ENCODE measurements at places on chromosomes 7 and 10.

GRCh38 chr7:27237735-27238334 is 4.8 kb upstream of the EVX1 start:
- no peaks in the 10 kb centered on the region for H3K36me3 ChIP-seq
- no peaks in the 10 kb centered on the region for H3K4me1 ChIP-seq
- H3K27ac ChIP-seq, result no peak overlapping the region
- no peak for DNase-seq

DNA sequence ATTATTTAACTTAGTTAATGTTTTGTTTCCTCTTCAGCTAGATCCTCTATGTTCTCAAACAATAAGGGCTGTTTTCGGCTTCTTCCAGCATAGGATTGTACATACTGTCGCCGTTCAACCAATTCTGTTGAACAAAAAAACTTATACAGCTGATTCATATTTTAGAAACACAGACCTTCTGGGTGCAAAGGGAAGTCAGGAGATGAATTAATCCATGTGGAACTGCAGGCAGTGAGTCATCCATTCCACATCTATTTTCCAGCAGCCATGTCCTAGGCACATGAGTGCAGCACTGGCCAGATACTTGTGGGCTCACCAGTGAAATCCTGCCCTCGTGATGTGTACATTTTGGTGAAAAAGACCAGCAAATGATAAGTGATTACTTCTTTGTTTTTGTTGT is 163.2 kb downstream of the JAZF1 start:
- no peaks in the 10 kb centered on the region for H3K36me3 ChIP-seq
- no peaks in the 10 kb centered on the region for H3K27me3 ChIP-seq
- H3K27ac ChIP-seq, result no peak overlapping the region
- H3K4me1 ChIP-seq, result no peaks in the 10 kb centered on the region

DNA sequence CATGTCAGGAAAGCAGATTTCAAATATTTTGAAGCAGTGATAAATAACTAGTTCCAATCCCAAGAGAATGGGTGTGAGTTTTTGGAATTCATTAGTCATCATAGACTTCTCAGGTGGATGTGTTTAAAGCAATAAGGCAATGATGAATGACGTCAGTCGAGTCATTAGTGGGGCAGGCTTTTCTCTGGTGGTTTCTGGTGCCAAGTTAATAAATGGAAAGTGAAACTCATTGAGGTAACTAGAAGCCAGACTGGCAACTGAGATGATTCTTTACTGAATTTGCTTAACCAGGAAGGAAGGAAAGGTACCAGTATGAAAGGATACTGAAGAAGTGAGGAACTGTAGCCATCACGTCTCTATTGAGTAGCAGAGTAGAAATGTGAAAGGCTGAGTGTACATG is 311.0 kb downstream of the GPAM start:
- H3K27me3 ChIP-seq, result no peaks in the 10 kb centered on the region
- H3K4me1 ChIP-seq, result no peaks in the 10 kb centered on the region
- DNase-seq, result no peak
- H3K4me3 ChIP-seq, result no peak overlapping the region

DNA sequence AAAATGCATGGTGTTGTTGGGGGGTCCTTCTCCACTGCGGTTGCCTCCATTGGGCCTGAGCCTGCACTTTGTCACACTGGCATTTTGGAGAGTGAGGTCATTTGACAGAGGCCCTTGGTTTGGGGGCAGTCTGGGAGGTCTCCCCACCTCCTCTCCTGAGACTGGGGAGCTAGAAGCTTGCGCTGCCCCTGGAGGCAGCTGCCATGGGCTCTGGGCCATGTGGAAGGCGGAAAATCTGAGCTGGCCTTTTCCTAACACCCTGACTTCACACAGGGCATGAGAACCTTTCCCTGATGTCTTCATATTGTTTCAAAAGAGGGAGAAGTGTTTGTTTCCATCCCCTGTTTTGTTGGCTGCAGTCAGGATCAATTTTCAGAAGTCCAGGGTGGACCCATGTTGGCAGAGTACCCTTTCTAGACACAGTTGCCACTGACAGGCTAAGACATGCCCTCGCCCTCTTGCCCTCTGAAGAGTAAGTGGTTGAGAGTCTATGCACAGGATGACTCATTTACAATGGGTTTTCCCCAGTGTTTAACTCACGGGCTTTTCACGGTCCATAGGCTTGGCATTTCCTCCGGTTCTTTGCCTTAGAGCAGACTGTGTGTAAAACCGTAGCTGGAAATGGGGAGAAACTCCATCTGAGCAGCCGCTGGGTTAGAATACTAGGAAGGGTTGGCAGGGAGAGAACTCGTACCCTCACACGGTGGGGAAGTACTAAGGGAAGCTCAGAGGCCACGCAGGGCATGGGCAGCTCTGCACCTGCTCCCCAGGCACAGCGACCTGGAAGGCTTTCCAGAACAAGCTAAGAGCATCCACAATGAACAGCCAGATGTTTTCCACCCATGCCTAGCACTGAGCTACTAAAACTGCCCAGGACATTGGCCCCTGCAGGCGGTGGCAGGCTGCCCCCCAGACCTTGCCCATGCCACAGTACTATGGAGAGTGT is 655.0 kb downstream of the SDK1 start:
- no peak overlapping the region for H3K4me3 ChIP-seq
- no peaks in the 10 kb centered on the region for H3K36me3 ChIP-seq
- no peak for DNase-seq

DNA sequence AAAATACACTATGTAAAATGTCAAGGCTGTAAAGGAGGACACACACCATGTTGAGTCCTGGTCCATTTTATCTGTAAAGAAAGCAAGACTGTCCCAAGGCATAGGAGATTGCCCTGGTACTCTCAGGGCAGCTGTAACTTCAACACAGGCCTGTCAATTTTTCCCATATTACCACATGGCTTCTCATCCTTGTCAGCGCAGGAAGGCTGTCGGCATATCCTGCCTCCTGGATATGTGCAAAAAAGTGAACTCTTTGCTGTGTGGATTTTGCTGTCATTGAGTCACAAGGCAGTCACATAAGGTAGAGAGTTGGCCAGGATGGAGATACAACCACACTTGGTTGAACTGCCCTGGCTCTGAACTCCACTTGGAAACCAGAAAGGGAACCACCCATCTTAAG is 8.7 kb downstream of the DUSP5 start:
- H3K4me3 ChIP-seq, result no peak overlapping the region
- no peak for DNase-seq
- no peaks in the 10 kb centered on the region for H3K36me3 ChIP-seq
- H3K27ac ChIP-seq, result no peak overlapping the region

DNA sequence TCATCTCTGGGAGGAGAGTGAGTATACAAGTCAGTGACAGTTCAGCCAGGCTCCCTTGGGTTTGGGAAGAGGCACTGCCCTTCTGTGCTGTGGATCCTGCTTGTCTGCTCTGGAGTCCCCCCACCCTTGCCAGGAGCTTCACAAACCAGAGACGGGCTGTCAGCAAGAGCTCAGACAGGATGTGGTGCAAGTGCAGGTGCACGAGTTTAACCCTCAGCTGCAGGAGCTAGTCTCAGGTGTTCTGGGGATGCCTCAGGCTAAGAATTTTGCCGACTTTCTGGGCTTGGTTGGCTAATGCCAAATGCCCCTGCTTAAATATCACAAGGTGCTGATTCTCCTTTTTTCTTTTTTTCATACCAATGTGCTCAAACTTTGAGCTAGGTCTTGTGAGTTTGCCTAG is 22.3 kb downstream of the ZNF783 start:
- no peaks in the 10 kb centered on the region for H3K27me3 ChIP-seq
- peak overlapping the region; percentile 62 for H3K27ac ChIP-seq
- H3K36me3 ChIP-seq, result peaks cover 24% of the 10 kb centered on the region
- H3K4me1 ChIP-seq, result peaks cover 36% of the 10 kb centered on the region
- peak; percentile 71 for DNase-seq
- H3K4me3 ChIP-seq, result peak overlapping the region; percentile 80

DNA sequence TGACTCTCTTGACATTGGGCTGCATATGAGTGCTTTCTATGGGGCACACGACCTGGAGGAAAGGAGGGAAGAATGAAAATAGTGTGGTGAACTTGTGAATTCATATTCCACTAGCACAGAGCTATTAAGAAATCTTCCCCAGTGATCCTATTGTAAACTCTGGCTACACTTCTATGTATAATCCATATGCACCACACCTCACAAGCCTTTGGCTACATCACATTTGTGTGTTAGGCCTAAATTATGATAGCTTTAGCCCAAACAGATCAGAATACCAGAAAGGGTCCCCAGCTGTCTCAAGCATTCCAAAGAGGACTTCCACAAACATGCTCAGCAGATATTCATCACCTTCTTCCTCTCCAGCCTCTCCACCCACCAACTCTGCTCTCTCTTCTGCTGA is 9.7 kb upstream of the IFIT1B start:
- H3K36me3 ChIP-seq, result no peaks in the 10 kb centered on the region
- no peak for DNase-seq
- H3K4me1 ChIP-seq, result peaks cover 7% of the 10 kb centered on the region
- H3K27ac ChIP-seq, result no peak overlapping the region
- H3K4me3 ChIP-seq, result no peak overlapping the region
- no peaks in the 10 kb centered on the region for H3K27me3 ChIP-seq

GRCh38 chr10:14731875-14732512 is 42.7 kb downstream of the FAM107B start:
- no peak overlapping the region for H3K4me3 ChIP-seq
- H3K27ac ChIP-seq, result no peak overlapping the region
- no peaks in the 10 kb centered on the region for H3K27me3 ChIP-seq
- no peak for DNase-seq

DNA sequence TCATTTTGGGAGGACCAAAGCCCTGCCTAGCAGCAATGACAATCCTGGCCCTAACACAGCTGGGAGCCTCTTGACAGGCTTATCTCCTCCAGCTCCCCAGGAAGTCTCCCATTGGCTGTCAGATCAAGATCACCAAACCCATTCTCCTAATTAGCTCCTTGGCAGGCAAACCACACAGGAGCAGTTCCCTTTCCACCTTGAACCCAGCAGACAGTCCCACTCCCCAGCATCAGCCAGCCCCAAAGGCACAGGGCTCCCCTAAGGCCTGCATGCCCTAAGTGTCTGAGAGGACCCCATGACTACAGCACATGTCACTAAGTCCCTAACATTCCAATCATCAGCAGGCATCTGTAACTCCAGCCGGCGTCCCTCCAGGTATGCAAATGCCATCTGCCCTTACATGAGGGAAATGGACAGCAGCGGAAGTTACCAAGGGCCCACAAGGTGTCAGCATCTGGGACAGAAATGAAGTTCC is 348.5 kb downstream of the KCNMA1 start:
- no peak for DNase-seq
- no peaks in the 10 kb centered on the region for H3K27me3 ChIP-seq
- H3K4me3 ChIP-seq, result no peak overlapping the region

DNA sequence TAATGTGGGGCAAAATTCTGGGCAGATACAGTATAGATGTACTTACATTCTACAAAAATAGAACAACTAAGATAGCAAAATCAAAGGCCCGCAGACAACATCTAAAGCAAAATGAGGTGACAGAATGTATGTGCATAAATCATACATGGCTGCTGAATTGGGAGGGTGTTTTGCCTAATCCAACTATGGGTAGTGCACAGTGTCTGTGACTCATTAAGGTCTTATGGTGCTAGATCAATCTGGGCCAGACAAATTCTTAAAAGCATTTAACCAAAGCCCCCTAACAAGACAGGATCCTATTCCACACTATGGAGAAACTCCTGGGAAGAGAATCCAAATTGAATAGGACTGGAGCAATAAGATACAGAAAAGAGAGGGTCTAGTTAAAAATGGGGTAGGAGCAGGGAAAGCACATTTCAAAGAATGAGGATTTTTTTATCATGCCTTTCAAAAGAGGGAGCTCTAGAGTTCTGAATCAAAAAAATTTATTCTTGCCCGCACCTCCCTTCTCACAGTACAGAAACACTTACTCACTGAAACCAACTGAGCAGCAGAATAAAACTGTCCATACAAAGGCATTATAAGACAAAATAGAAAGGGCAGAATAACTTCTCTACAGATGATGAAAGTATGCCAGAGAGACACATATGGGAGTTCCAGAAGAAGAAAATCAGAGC is 181.3 kb downstream of the RNLS start:
- no peaks in the 10 kb centered on the region for H3K4me1 ChIP-seq
- H3K27ac ChIP-seq, result no peak overlapping the region
- no peak overlapping the region for H3K4me3 ChIP-seq
- no peaks in the 10 kb centered on the region for H3K36me3 ChIP-seq

DNA sequence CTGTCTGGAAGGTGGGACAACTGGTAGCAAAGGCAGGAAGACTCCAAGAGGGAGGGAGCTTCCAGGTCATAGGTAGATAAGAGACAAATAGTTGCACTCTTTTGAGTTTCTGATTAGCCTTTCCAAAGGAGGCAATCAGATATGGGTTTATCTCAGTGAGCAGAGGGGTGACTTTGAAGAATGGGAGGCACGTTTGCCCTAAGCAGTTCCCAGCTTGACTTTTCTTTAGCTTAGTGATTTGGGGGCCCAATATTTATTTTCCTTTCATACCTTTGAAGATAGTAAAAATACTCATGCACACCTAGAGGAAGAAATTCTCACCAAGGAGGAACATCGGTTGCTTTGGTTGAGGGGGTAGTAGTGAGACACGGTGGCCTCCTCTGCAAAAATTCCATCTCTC is 212.1 kb upstream of the SVIL start:
- no peak overlapping the region for H3K4me3 ChIP-seq
- H3K4me1 ChIP-seq, result no peaks in the 10 kb centered on the region
- DNase-seq, result no peak
- no peaks in the 10 kb centered on the region for H3K27me3 ChIP-seq
- no peaks in the 10 kb centered on the region for H3K36me3 ChIP-seq

- no peaks in the 10 kb centered on the region for H3K27me3 ChIP-seq
- H3K27ac ChIP-seq, result no peak overlapping the region
- H3K4me3 ChIP-seq, result no peak overlapping the region
Measured at GRCh38 chr10:97564776-97565175, 7.8 kb upstream of the ANKRD2 start.

DNA sequence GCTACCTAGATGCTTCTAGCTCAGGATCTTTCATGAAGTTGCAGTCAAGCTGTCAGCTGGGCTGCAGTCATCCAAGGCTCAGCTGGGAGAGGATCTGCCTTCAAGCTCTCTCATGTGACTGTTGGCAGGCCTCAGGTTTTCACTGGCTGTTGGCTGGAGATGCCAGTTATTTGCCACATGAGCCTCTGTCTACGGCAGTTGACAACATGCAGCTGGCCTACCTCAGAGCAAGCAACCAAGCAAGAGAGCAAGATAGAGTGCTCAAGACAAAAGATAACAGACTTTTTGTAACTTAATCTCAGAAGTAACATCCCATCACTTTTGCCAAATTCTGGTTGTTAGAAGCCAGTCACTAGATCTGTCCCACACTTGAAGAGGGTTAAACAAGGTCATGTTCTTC is 125.8 kb downstream of the TPST1 start:
- H3K36me3 ChIP-seq, result no peaks in the 10 kb centered on the region
- H3K4me1 ChIP-seq, result no peaks in the 10 kb centered on the region
- H3K27me3 ChIP-seq, result no peaks in the 10 kb centered on the region

GRCh38 chr7:45874408-45875131 is 1.7 kb upstream of the CCDC201 start:
- no peak overlapping the region for H3K27ac ChIP-seq
- H3K4me1 ChIP-seq, result no peaks in the 10 kb centered on the region
- H3K4me3 ChIP-seq, result no peak overlapping the region
- no peaks in the 10 kb centered on the region for H3K36me3 ChIP-seq

- no peak for DNase-seq
- H3K4me3 ChIP-seq, result no peak overlapping the region
- H3K36me3 ChIP-seq, result no peaks in the 10 kb centered on the region
- no peaks in the 10 kb centered on the region for H3K27me3 ChIP-seq
- H3K27ac ChIP-seq, result no peak overlapping the region
Measured at GRCh38 chr7:16786257-16786656, 18.5 kb downstream of the AGR2 start.

- H3K27ac ChIP-seq, result no peak overlapping the region
- peaks cover 7% of the 10 kb centered on the region for H3K4me1 ChIP-seq
Measured at GRCh38 chr10:86728056-86728455, 28.4 kb upstream of the BMPR1A start.

Measured in naive thymus-derived CD4-positive, alpha-beta T cell (primary cell).